Activated CD4-positive, alpha-beta memory T cell treated with anti-CD3 and anti-CD28 coated beads, Interleukin-2, amount 10 ng/mL, durations not matched to agents 7 days and 5 days (primary cell): ENCODE measurements at places on chromosomes 11 and 22. TPM values are rescaled to one million over a fixed set of nuclear protein-coding genes. Genes with fewer than 3 reads are reported as not detected.

KRTAP5-10 gene
- not detected for total RNA-seq

PRR5 gene
- total RNA-seq: 22.1 TPM

CSF2RB gene
- total RNA-seq: 3.0 TPM

LPXN gene
- total RNA-seq: 137 TPM

DRD4 gene
- total RNA-seq: 0.18 TPM

ANO9 gene
- 73.5 TPM for total RNA-seq

MCHR1 gene
- total RNA-seq: not detected

RIC3 gene
- 3.4 TPM for total RNA-seq

- H3K36me3 ChIP-seq: no peaks in the 10 kb centered on the region
- no peak for DNase-seq
- H3K4me1 ChIP-seq: no peaks in the 10 kb centered on the region
- H3K4me3 ChIP-seq: no peak overlapping the region
- H3K27ac ChIP-seq: no peak overlapping the region
- H3K27me3 ChIP-seq: peaks cover 2% of the 10 kb centered on the region
Measured at GRCh38 chr11:71574418-71574817, 8.3 kb downstream of the KRTAP5-11 start.

DNA sequence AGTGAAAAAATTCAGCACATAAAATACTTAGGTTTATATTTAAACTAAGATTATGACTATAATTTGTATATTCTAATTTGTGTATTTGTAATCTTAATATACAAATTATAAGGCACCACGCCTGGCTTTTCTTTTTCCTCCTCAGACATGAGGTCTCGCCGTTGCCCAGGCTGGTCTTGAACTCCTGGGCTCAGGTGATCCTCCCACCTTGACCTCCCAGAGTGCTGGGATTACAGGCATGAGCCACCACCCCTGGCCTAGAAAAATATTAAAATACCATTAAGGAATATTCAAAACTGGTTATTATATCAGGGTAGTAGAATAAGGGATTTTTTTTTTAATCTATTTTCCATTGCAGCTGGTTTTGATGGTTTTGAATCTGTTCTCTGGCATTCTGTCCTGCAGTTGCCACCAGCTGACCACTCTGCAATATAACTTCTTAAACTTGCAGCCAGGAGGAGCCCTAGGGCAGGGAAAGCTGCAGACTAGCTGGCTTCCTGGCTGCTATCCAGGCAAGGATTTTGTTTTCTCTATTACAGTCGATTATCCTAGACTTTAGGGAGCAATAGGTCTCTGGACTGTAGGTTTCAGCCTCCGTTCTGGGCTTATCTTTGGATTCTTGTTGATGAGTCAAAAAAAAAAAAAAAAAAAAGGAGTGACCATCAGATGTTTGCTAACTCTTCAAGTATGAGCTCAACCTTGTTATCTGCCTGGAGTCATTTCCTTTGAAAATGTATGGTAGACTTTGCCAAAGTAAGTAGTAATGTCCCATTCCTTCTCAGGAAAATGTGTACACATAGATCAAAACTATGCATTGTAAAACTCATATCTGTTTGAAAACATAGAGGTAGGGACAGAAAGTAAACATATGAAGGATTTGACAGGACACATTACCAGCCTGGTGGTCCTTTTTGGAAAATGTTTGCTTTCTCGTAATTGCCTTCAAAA lies 13.2 kb downstream of the POLA2 start:
- H3K36me3 ChIP-seq: peaks cover 57% of the 10 kb centered on the region
- H3K27ac ChIP-seq: no peak overlapping the region
- peak; percentile 39 for DNase-seq
- no peak overlapping the region for H3K4me3 ChIP-seq
- no peaks in the 10 kb centered on the region for H3K27me3 ChIP-seq

DNA sequence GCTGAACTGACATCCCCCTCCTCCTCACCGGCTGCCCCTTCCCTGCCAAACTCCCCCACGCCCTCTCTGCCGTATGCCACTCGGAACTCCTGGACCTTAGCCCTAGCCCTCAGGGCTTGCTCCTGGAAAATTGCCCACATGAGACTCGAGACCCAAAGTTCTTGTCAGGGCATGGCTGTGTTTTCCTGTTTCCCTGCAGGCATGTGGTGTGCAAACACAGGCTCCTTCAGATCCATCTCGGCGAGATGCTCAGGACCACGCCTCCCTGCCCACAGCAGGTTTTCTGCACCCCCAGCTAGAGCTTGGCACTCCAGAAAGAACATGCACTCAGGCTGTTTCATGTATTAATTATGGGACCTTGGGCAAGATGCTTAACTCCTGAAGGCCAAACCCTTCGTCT lies 1480.4 kb downstream of the BRD1 start:
- H3K27me3 ChIP-seq: no peaks in the 10 kb centered on the region
- no peak overlapping the region for H3K4me3 ChIP-seq
- H3K36me3 ChIP-seq: no peaks in the 10 kb centered on the region
- no peaks in the 10 kb centered on the region for H3K4me1 ChIP-seq
- DNase-seq: no peak

DNA sequence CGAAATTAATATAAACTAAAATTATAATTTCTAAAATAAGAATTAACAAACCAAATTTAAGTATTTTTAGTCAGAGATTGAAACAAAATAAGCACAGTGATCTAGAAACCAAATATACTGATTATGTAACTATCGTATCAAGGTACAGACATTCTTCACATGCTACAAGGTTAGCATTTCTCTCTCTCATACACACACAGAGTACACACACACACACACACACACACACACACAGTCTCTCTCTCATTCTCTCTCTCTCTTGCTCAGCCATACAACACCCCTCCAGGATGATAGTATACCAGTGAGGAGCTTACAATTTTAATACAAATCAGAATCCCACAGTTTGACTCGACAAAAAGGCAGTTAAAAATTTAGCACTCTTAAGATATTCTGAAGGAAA lies 66.0 kb downstream of the RDX start:
- DNase-seq: no peak
- no peak overlapping the region for H3K4me3 ChIP-seq
- H3K36me3 ChIP-seq: peaks cover 62% of the 10 kb centered on the region
- no peak overlapping the region for H3K27ac ChIP-seq

DNA sequence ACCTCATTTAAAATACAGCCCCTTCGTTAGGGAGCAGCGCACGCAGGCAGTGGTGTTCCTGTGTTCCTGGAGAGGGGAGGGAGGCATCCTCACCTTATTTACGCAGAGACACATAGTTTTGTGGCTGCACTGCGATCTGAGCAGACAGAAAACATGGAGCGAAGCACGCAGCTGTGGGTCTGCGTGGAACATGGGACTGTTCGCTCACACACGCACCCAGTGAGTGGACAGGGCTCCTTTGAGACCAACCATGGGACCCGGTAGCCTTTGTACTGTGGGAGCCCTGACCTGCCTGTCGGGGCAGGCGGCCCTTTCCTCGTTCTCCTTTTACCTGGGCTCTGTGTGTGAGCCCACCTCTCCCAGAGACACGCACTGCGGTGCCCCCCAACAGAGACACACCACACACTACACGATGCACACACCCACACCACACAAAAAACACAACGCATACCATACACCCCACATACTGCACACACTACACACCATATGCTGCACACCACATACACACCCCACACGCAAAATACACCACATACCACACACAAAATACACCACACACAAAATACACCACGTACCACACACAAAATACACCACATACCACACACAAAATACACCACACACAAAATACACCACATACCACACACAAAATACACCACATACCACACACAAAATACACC lies 1245.7 kb downstream of the BRD1 start:
- no peak overlapping the region for H3K27ac ChIP-seq
- H3K4me3 ChIP-seq: no peak overlapping the region
- no peaks in the 10 kb centered on the region for H3K36me3 ChIP-seq
- no peak for DNase-seq
- H3K27me3 ChIP-seq: peaks cover 7% of the 10 kb centered on the region
- H3K4me1 ChIP-seq: no peaks in the 10 kb centered on the region

DNA sequence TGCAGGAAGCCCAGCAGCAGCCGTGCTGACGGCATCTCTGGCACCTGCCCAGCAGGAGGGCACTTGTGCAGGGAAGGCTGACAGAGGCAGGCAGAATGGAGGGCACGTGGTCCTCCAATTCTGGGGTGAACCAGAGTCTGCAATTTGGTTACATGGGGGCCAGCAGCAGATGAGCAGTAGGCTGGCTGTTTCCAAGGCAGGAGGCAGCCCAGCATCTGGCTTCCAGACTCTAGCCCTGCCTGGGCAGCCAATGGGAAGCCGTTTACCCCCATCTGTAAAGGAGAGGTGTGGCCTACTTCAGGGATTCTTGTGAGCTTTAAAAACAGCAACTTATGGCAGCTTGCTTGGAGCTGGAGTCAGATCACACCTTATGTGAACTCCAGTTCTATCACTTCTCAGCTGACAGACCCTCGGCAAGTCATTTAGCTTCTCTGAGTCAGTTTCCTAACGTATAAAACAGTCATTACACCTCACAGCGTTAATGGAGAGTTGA lies 27.9 kb upstream of the RASL10A start:
- H3K4me1 ChIP-seq: peaks cover 2% of the 10 kb centered on the region
- H3K4me3 ChIP-seq: no peak overlapping the region
- H3K27me3 ChIP-seq: no peaks in the 10 kb centered on the region

GRCh38 chr11:118128721-118129470 lies 23.7 kb downstream of the SCN4B start:
- peaks cover 25% of the 10 kb centered on the region for H3K27me3 ChIP-seq
- H3K27ac ChIP-seq: no peak overlapping the region
- no peak overlapping the region for H3K4me3 ChIP-seq
- no peak for DNase-seq
- no peaks in the 10 kb centered on the region for H3K36me3 ChIP-seq

GRCh38 chr11:71504531-71504930 lies 22.5 kb upstream of the KRTAP5-7 start:
- H3K36me3 ChIP-seq: peaks cover 50% of the 10 kb centered on the region
- DNase-seq: no peak
- H3K4me3 ChIP-seq: no peak overlapping the region
- H3K27me3 ChIP-seq: no peaks in the 10 kb centered on the region

DNA sequence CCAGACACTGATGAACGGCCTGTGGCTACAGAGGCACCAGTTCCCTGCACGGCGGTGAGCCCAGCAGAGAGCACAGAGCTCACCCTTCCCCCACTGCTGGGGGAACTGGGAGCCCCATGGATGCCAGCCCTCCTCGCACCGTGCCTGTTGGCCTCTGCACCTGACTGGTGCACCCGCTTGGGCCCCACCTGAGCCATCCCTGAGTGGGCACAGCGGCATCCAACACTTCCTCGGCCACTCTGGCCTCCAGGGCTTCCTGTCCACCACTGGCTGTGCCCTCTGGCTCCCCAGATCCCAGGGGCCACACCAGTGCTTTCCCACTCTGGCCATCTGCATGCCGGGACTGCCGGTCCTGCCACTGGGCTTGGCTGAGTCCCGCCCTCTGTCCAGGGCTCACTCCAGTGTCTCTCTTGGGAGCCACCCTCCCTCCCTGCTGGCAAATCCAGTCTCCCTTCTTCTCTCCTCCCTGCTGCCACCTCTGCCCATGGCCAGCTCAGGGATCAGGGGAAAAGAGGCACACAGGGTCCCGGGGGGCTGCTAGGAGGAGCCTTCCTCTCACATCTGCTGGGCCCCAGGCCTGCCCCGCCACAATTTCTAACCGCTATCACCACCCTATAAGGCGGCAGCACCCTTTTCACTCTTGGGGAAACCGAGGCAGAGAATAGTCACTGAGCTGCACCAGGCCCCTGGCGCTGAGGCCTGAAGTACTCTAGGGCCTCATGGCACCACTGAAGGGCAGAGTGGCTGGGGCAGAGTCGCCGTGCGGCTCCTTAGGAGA lies 33.0 kb downstream of the GNB1L start:
- H3K27me3 ChIP-seq: no peaks in the 10 kb centered on the region
- H3K27ac ChIP-seq: no peak overlapping the region
- no peaks in the 10 kb centered on the region for H3K36me3 ChIP-seq
- no peak for DNase-seq

DNA sequence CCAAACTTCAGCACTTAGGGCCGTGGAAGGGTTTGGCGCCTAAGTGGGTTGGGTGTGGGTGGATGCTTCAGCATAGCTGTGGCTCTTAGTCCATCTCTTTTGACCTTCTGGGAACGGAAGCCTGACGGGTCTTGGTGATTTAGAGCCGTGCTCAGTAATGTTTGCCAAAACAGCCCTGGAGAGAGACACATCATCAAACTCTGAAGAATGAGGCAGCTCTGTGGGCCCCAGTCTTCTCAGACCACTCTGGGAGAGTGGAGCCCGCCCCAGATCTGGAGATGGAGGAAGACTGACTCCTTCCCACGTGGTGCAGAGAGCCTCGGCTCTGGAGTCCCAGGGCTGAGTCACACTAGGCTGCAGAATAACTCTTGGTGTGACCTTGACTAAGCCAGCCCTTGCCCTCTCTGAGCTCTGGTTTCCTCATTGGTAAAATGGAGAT lies 168.9 kb downstream of the C11orf91 start:
- H3K27ac ChIP-seq: no peak overlapping the region
- H3K27me3 ChIP-seq: peaks cover 37% of the 10 kb centered on the region
- no peaks in the 10 kb centered on the region for H3K4me1 ChIP-seq
- DNase-seq: no peak
- no peak overlapping the region for H3K4me3 ChIP-seq
- H3K36me3 ChIP-seq: no peaks in the 10 kb centered on the region

DNA sequence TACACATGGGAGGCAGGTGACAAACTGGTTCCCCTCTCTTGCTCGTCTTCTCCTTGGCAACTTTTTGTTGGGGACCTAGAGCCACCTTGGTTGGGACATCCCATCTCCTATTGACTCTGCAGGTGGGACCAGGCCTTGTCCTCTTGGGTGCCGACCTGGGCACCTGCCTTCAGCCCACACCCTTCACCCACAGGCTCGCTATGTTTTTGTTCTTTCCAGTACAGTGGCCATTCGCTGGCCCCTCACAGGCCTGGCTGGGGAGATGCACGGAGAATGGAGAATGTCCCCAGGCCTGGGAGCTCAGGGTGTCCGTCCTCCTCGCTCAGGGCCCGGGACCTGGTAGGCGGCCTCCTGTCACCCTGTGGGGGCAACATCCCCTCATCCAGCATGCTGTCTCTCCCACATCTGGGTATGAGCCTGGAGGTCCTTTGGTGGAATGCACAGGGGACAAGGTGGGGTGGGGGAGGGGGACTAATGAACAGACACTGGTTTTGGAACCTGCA lies 14.9 kb upstream of the OMP start:
- DNase-seq: no peak
- no peak overlapping the region for H3K4me3 ChIP-seq
- no peaks in the 10 kb centered on the region for H3K27me3 ChIP-seq
- H3K27ac ChIP-seq: no peak overlapping the region
- peaks cover 11% of the 10 kb centered on the region for H3K4me1 ChIP-seq

DNA sequence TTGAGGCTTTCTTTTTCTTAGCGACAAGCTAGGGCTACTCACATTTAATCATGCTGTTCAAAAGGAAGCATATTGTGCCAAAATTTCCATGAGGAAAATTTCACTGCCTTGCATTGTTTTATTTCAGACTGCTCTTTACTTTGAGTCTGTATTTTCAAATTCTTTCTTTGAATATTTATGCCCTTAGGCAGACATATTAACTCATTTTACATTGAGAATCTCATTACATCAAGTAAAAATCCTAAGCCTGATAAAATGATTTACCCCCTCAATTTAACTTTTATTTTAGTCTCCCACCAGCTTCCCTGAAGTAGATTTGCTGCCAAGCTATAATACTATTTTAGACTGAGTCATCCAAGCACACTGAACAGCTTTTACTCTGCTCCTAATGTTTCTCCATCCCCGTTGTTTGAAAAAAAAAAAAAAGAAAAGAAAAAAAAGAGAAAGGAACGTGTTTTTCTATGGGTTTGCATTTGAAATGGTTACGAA lies 189.3 kb upstream of the MTMR2 start:
- no peak for DNase-seq
- H3K36me3 ChIP-seq: peaks cover 11% of the 10 kb centered on the region
- H3K27me3 ChIP-seq: no peaks in the 10 kb centered on the region
- H3K4me3 ChIP-seq: no peak overlapping the region
- no peak overlapping the region for H3K27ac ChIP-seq
